ENCODE measurements at places on chromosomes 4 and X.

DNA sequence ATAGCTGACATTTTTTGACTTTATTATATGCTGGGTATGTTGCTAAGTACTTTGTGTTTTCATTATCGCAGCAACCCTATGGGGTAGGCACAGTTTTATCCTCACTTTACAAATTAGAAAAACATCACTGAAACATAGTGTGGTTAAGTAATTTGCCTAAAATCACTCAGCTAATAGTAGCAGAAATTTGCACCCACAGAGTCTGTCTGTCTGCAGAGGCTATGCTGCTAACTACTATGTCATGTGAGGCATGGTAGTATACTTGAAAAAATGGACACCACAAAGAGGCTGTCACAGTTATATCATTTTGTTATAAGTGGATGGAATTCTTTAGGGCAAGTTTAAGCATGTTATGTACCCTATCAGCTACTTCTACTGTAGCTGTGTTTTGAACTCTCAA is 69.0 kb downstream of the STAG2 start:
- DNase-seq: no peak

DNA sequence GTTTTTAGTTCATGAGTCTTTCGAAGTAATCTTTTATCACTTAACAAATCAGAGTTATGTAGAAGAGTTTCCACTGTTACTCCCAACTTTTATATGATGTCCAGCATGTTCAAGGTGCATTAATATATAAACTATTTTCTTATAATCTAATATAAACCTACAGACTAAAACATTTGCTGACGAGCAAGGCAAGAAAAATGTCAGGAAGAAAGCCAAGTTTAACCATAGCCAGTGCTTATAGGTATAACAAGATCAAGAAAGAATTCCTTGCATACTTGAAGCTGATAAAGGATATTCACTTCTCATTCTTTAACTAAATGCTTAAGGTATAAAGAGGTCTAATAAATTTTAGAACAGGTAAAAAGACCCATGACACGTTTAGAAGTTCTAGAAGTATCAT is 167.7 kb downstream of the NPNT start:
- DNase-seq: no peak

DNA sequence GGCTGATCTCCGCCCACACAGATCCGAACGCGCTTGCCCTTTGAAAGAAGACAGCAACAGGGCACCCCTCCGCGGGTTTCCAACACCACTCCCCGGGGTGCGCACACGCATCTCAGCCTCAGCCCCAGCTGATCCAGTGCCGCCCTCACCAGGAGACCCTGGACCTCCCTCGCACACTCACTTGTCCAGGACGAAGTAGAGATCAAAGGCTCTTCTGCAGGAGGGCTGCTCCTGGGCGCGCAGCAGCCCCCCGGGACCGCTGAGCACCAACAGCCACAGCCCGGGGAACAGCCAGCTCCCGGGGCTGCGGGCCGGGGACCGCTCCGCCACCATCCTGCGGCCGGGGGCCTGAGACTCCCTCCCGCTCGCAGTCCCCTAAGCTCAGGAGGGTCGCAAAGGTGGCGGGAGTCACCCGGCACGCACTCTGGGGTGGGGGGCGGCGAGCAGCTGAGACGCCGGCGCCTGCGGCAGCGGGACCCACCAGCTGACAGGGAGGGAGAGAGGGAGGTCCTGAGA is 743 bp downstream of the ANTXR2 start:
- no peak for DNase-seq

GRCh38 chrX:137566746-137567679 is 1.1 kb downstream of the ZIC3 start:
- DNase-seq: no peak

DNA sequence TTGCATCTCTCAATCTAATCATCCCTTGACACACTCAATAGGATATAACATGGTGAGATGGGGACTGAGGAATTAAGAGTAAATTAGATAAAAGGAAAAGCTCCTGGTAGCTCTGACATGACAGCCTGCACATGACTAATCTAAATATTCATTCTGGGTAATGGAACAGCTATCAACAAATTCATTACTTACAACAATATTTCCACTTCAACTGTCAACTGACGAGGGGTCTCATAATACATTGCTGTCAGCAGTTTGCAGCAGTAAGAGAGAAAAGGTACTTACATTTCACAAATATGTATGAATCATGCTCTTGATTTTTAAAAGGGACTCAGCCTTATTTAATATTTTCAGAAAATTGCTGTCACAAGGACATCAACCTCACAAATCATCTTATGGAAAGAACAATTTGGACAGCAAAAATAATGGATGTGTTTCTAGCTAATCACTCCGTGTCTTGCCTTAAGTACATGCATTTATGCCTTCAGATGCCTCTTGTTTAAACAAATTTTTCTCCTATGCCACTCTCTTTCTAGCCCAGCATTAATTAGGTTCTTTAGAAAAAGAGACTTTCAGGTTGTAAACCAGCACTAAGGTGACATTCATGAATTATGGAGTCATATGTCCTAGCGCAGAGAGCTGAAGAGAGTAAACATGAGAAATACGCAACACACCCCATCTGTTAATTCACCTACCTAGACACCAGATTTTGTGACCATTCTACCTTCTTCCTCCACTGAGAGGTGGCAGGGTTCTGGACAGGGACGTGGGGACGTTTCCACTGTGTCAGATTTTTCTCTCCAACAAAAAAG is 99.6 kb upstream of the TMEM150C start:
- peak; percentile 66 for DNase-seq

GRCh38 chr4:14234307-14234706 is 606.8 kb upstream of the BOD1L1 start:
- no peak for DNase-seq

GRCh38 chr4:172850838-172851237 is 317.8 kb upstream of the GALNT7 start:
- no peak for DNase-seq

- no peak for DNase-seq
These were observed 45.6 kb upstream of the USP46 start for GRCh38 chr4:52704661-52705060.

- DNase-seq: no peak
These were observed 271.8 kb downstream of the PPP3CA start for GRCh38 chr4:101075536-101075935.

DNA sequence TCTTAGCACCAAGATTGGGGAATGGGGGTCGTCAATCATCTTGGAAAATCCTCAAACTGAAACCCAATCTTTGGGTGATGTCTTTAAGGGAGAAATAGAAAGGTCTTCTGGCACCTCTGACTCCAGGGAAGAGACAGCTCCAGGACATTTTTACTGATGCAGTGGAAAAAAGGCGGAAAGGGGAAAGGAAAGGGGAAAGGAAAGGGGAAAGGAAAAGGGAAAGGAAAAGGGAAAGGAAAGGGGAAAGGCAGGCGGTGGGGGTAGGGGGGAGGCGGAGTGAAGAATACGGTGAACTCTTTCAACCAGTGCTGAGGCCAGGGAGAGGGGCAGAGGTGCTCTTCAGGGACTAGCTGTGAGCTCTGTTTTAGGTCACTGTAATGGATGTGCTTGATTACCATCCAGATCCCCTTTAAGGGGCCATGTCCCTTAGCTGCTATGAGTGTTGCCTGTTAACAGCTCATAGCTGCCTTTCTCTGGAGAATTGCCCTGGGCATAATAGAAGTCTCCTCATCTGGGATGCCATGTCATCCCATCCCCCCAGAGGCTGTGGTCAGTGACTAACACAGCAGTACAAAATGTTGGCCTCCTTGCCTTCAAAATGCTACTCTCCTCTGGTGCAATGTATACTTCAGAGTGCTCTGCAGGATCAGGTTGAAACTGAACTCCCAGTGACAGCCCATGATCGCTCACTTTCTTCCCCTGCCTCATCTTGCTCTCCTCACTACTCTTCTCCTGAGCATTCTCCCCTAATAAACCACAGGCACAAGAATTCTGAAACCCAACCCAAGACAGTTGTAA is 92.4 kb upstream of the AP1S2 start:
- DNase-seq: no peak

- no peak for DNase-seq
These were observed 47.4 kb upstream of the GPM6B start for GRCh38 chrX:13864264-13864663.

DNA sequence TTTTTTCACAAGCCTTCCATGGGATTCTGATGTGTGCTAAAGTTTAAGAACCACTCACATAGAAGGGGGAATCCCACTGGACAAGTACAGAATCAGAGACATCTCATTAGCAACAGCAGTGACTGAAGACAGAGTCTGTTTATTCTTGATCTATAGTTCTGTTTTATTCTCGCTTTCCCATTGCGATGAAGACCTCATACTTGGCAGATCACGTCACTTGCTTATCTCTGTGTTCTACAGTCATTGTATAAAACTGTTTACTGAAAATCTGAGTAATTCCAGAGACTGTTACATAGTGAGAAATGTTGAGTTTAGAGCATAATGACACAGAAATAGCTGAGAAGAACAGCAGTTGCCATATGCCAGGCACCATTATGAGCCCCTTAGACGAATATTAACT is 185.5 kb downstream of the PTTG2 start:
- DNase-seq: no peak

DNA sequence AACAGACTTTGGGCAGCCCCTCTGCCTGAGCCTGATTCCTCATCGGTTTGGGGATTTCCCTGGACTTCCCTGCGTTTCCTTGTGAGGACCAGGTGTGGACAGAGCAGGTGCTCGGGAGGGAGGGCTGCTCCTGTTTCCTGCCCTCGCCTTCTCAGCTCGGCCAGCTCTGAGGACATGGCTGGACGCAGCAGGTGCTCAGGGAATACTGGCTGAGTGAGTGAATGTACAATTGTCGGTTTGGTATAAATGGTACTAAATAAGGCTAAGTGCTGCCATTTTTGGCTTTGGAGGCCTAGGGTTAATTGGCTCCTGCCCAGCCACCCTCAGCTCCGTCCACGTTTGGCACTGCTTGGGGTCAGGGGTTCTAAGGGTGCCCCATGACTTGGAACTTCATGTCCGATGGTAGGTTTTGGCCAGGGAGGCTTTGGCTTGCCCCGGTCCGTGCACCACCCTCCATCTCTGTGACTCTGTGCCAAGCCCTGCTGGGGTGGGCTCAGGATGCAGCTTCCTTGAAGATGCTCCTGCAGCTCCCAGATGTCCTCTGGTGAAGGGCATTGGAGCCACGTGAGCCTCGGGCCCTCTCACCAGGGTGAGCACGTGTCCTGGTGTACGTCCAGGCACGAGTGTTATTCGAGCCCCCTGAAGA is 45.0 kb upstream of the NKX1-1 start:
- no peak for DNase-seq

- no peak for DNase-seq
These were observed 1085.0 kb downstream of the CCSER1 start for GRCh38 chr4:91212211-91212610.

- no peak for DNase-seq
These were observed 232.0 kb upstream of the KLF8 start for GRCh38 chrX:56000174-56000573.

GRCh38 chr4:73822389-73822788 is 14.1 kb upstream of the CXCL6 start:
- no peak for DNase-seq

DNA sequence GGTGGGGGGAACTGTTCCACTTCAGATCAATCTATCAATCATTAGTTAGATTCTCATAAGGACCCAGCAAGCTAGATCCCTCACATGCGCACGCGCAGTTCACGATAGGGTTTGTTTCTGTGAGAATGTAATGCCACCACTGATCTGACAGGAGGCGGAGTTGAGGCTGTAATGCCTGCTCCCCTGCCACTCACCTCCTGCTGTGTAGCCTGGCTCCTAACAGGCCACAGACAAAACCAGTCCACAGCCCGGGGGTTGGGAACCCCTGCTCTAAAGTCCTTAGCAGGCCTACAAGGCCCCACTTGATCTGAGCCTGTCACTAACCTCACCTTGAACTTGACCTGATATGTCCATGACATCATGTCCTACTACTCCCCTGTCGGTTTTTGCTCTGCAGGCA is 30.3 kb downstream of the ARL9 start:
- DNase-seq: no peak

DNA sequence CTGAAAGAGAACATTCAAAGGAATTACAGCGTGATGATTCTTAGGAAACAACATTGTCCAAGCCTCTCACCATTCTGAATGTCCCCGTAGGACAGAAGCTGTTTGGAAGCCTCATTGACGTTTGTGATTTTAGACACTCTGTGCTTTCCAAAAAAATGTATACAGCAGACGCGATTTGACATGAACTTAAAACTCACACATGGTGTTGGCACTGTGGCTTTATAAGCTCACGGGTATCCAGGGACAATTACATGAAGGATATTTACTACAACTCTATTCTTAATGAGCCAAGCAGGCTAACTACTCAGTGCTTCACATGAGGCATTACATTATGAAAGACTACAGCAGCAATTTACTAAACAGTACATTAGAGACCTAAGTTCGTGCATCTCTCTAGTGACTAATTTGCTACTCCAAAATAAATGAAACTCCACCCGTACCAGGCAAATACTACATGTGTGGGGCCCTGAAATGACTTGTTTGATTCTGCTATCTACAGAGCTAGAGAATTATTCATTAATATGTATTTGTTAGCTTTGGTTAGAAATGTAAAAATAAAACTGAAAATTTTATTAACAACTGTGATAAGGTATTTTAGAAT is 620.7 kb downstream of the SPRY1 start:
- no peak for DNase-seq

GRCh38 chr4:44493924-44494323 is 45.3 kb upstream of the KCTD8 start:
- no peak for DNase-seq

DNA sequence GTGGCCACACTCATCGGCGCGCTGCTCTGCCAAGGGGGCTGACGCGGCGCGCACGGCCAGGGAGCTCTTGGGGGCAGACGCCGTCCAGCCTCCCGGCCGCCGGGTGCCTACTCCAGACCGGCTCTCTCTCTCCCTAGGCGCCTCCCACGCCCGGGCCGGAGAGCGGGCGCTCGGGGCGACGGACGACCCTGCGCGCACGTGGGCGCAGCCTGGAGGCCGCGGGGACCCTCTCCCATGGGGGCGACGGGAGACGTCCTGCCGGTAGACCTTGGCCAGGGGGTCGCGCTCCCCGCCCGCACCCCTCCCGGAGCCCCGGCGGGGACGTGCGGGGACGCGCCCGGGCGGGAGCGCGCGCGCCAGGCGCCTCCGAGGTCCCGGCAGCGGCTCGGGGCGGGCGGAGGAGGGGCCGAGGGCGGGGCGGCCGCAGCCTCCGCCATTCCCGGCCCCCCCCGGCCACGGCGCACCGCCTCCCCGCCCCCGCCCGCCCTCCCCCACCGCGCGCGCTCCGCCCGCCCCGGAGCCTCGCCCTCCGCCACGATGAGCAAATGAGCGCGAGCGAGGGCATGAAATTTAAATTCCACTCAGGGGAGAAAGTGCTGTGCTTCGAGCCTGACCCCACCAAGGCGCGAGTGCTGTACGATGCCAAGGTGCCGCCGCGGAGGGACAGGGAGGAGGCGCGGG is at the start of gene MSL3:
Gene MSL3 (plus strand): TSS at position 519 of the 681 bp plus-strand sequence. CDS start 27 bp downstream, at position 546.
- DNase-seq: no peak

Data from NCI-H187 treated with DMSO at 0.1 percent for 48 hours (cell line).